ENCODE measurements at places on chromosomes 2 and 18. TPM values are rescaled to one million over a fixed set of nuclear protein-coding genes. Genes with fewer than 3 reads are reported as not detected.

Gene SPP2
- polyA plus RNA-seq: not detected

Gene EIF5B
- polyA plus RNA-seq: 2.8 TPM

Gene GNLY
- polyA plus RNA-seq: 20,506 TPM

Gene CD207
- polyA plus RNA-seq: 0.20 TPM

Gene L3MBTL4
- 3.9 TPM for polyA plus RNA-seq

Gene GALNT3
- 7.6 TPM for polyA plus RNA-seq

Gene CFC1
- polyA plus RNA-seq: not detected

Gene SRBD1
- 5.9 TPM for polyA plus RNA-seq

Gene PRSS56
- polyA plus RNA-seq: not detected

GRCh38 chr2:191555092-191555742 lies 122.7 kb upstream of the NABP1 start:
- peak; percentile 56 for DNase-seq
- no peak overlapping the region for H3K27ac ChIP-seq
- H3K27me3 ChIP-seq: peaks cover 10% of the 10 kb centered on the region
- H3K4me1 ChIP-seq: peaks cover 20% of the 10 kb centered on the region

- H3K4me3 ChIP-seq: no peak overlapping the region
- no peak for DNase-seq
- no peaks in the 10 kb centered on the region for H3K36me3 ChIP-seq
- H3K27me3 ChIP-seq: peaks cover 3% of the 10 kb centered on the region
Observed at GRCh38 chr2:33437815-33438214, 38.6 kb upstream of the RASGRP3 start.

- H3K36me3 ChIP-seq: no peaks in the 10 kb centered on the region
- no peak overlapping the region for H3K27ac ChIP-seq
- no peak overlapping the region for H3K4me3 ChIP-seq
- no peak for DNase-seq
- H3K4me1 ChIP-seq: no peaks in the 10 kb centered on the region
Observed at GRCh38 chr18:44464398-44465180, 216.1 kb upstream of the SETBP1 start.

- no peaks in the 10 kb centered on the region for H3K27me3 ChIP-seq
- H3K4me1 ChIP-seq: no peaks in the 10 kb centered on the region
- DNase-seq: peak; percentile 40
- H3K36me3 ChIP-seq: no peaks in the 10 kb centered on the region
- H3K4me3 ChIP-seq: no peak overlapping the region
Observed at GRCh38 chr2:162123806-162124758, 28.0 kb downstream of the GCG start.

GRCh38 chr2:220949466-220949865 lies 622.6 kb downstream of the EPHA4 start:
- no peak for DNase-seq
- H3K4me1 ChIP-seq: no peaks in the 10 kb centered on the region
- no peak overlapping the region for H3K27ac ChIP-seq

DNA sequence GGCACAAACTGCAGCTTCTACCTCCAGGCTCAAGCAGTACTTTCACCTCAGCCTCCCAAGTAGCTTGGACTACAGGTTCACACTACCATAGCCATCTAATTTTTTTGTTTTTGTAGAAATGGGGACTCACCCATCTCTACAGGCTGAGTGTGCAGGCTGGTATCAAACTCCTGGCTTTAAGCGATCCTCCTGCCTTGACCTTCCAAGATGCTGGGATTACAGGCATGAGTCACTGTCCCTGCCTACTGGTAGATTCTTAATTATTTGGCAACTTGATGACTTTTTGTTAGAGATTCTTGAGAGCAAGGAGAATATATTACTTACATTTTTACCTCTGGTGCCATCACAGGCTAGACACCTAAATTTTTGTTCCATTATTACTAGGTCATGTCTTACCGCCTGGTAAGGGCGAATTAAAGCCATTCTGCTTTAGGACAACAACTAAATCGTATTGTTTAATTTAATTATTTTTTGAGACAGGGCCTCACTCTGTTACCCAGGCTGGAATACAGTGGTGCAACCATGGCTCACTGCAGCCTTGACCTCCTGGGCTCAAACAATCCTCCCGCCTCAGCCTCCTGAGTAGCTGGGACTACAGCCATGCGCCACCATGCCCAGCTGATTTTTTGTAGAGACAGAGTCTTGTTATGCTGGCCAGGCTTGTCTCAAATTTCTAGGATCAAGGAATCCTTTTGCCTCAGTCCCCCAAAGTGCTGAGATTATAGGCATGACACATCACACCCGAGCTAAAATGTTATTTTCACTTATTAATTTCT lies 15.7 kb downstream of the DYNC1I2 start:
- H3K4me3 ChIP-seq: no peak overlapping the region
- peak overlapping the region; percentile 35 for H3K27ac ChIP-seq
- DNase-seq: no peak
- H3K36me3 ChIP-seq: peaks cover 1% of the 10 kb centered on the region

DNA sequence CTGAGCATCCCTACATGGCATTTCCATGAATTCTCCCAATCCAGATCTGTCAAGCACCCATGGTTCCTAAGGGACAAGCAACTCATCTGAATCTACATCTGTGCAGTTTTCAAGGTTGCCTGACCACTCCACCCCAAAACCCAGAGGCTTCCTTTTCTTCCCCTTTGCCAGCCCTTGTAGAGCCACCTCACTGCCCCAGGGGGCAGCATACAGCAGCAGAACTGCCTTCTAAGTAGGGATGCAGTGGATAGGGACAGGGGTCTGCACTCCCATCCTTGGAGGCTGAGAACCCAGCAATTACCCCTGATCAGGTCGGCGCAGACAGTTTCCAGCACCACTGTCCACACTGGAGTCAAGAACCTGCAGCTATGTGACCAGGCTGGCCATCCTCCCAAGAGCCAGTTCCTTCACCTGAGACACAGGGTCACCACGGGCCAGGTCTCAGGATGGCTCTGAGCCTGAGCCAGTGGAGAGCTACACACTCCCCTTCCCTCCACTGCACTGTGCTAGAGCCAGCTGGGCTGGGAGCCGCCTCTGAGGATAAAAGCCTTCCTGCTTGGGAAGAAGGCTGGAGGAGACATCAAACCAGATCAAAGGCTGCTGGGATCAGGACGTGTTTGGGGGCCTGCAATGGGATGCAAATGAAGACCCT lies 283.1 kb downstream of the CELF4 start:
- H3K4me1 ChIP-seq: no peaks in the 10 kb centered on the region
- H3K4me3 ChIP-seq: no peak overlapping the region
- no peaks in the 10 kb centered on the region for H3K36me3 ChIP-seq
- no peak overlapping the region for H3K27ac ChIP-seq

- DNase-seq: no peak
- H3K36me3 ChIP-seq: no peaks in the 10 kb centered on the region
- no peak overlapping the region for H3K27ac ChIP-seq
- H3K4me3 ChIP-seq: no peak overlapping the region
- H3K27me3 ChIP-seq: peaks cover 2% of the 10 kb centered on the region
Observed at GRCh38 chr2:86295066-86295465, 42.4 kb downstream of the REEP1 start.

DNA sequence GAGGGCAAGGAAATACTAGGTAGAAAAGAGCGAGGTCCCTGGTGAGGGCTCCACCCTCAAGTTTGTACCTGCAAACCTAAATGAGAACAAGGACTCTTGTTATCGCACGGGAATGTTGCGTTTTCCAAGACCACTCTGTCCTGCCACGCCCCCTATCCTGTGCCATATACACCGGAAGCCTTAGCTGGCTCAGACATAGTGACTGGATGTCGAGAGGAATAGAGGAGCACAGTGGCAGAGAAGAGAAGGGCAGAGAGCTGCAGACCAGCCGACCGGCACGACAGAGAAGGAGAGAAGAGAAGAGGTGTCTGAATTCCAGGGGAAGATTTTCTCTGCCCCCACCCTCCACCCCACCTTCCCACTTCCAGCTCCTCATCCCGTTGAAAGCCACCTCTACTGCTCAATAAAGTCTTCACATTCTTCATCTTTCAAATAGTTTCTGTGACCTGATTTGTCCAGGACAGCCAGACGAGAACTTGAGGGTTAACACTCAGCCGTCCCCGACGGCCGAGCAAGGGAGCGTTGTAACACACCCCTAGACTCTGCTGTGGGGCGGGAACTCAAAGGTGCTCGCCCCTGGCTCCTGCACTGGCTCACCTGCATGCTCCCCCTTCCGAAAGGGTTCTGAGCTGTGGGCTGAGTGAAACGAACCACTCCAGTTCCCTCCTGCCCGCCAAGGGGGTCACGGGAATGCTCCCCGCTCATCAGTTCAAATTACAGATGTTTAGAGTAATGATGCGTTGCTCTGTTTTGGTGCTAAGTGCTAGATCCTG lies 24.9 kb upstream of the COL3A1 start:
- no peak overlapping the region for H3K27ac ChIP-seq
- H3K4me3 ChIP-seq: no peak overlapping the region
- H3K4me1 ChIP-seq: no peaks in the 10 kb centered on the region
- no peak for DNase-seq
- H3K36me3 ChIP-seq: no peaks in the 10 kb centered on the region

GRCh38 chr2:106531676-106532214 lies 44.6 kb downstream of the CD8B2 start:
- no peak for DNase-seq
- H3K27ac ChIP-seq: no peak overlapping the region
- H3K4me1 ChIP-seq: no peaks in the 10 kb centered on the region
- H3K36me3 ChIP-seq: no peaks in the 10 kb centered on the region

DNA sequence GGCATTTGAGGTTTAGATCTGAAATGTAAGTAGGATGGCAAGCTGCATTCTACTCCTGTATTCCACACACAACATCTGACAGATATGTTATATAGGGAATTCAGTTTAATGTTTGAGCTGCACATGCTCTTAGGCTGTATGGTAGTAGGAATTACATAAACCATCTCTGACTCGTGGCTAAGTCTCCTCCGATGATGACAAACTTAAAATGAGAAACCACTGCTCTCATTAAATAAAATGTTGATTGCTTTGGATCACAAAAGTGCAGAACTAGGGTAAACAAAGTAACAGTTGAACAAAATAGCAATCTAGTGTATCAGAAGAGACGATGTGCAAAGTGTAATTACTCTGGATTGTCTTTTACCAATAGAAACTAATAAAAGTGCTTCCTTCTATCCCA lies 50.1 kb upstream of the WDR75 start:
- no peak overlapping the region for H3K27ac ChIP-seq
- no peaks in the 10 kb centered on the region for H3K4me1 ChIP-seq
- no peaks in the 10 kb centered on the region for H3K27me3 ChIP-seq
- no peaks in the 10 kb centered on the region for H3K36me3 ChIP-seq

- H3K4me3 ChIP-seq: no peak overlapping the region
- H3K36me3 ChIP-seq: no peaks in the 10 kb centered on the region
- peaks cover 2% of the 10 kb centered on the region for H3K27me3 ChIP-seq
- no peaks in the 10 kb centered on the region for H3K4me1 ChIP-seq
- DNase-seq: no peak
Observed at GRCh38 chr18:76161983-76162382, 333.1 kb downstream of the ZNF516 start.

GRCh38 chr18:72427721-72428120 lies 116.4 kb downstream of the CBLN2 start:
- no peak overlapping the region for H3K27ac ChIP-seq
- H3K36me3 ChIP-seq: peaks cover 3% of the 10 kb centered on the region
- H3K27me3 ChIP-seq: no peaks in the 10 kb centered on the region
- no peaks in the 10 kb centered on the region for H3K4me1 ChIP-seq
- no peak overlapping the region for H3K4me3 ChIP-seq

DNA sequence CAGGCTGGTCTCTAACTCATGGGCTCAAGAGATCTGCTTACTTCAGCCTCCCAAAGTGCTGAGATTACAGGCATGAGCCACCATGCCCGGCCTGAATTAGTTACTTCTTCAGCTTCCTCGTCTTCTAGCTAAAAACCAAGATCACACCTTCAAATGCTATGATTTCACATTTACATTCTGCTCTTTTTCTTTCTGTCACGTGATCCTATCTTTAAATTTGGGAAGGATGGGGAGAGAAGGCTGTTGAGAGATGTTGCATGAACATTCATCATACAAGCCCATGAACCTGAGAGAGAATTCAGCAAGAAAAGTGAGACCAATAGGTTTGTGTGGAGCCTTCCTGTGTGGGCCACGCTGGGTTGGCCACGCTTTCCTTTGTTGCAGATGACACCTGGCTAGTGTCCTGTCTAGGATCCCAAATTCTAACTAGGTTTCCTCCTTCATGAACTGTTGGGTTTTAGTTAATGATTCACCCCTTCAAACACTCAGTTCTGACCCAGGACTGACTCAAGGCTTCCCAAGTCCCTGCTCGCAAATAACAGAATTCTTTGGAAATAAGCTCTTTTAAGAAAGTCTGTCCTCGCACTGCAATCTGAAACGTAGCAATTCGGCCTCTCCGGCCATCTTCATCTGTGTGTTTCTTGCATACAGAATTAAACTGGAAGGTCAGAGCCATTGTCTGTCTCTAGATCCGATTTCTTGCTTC lies 57.3 kb upstream of the CREB1 start:
- H3K4me1 ChIP-seq: peaks cover 31% of the 10 kb centered on the region
- H3K36me3 ChIP-seq: no peaks in the 10 kb centered on the region
- no peak overlapping the region for H3K27ac ChIP-seq
- peaks cover 13% of the 10 kb centered on the region for H3K27me3 ChIP-seq

GRCh38 chr2:97910403-97911205 lies 85.1 kb downstream of the TMEM131 start:
- no peak overlapping the region for H3K27ac ChIP-seq
- no peak overlapping the region for H3K4me3 ChIP-seq
- peaks cover 8% of the 10 kb centered on the region for H3K36me3 ChIP-seq
- no peak for DNase-seq
- no peaks in the 10 kb centered on the region for H3K27me3 ChIP-seq
- H3K4me1 ChIP-seq: peaks cover 78% of the 10 kb centered on the region

DNA sequence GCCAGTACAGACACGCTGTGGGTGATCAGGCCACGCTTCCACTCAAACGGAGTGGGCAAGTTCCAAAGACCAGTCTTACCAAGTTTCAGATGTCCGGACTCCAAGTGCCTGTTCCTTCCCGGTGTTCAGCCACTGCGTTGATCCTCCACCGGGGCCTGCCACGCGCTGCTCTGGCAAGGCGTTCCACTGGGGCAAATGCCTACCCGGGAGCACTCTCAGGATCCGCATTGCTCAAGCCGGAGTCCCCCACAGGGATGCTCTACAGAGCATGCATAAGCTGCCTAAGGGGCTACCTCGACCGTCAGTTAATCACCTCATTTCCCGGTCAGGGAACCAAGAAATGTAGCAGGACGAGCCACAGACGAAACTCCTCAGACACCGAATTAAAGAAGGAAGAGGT lies 37.0 kb upstream of the CLASP1 start:
- peak overlapping the region; percentile 29 for H3K27ac ChIP-seq
- no peak overlapping the region for H3K4me3 ChIP-seq
- H3K36me3 ChIP-seq: peaks cover 10% of the 10 kb centered on the region

- no peak overlapping the region for H3K27ac ChIP-seq
- no peak for DNase-seq
- H3K4me1 ChIP-seq: no peaks in the 10 kb centered on the region
- H3K36me3 ChIP-seq: no peaks in the 10 kb centered on the region
- no peak overlapping the region for H3K4me3 ChIP-seq
Observed at GRCh38 chr18:42611134-42611533, 504.4 kb downstream of the RIT2 start.

GRCh38 chr18:63236406-63236805 lies 83.2 kb downstream of the BCL2 start:
- H3K4me1 ChIP-seq: peaks cover 24% of the 10 kb centered on the region
- peak overlapping the region; percentile 6 for H3K27ac ChIP-seq
- H3K4me3 ChIP-seq: no peak overlapping the region
- no peaks in the 10 kb centered on the region for H3K27me3 ChIP-seq
- DNase-seq: no peak

- no peaks in the 10 kb centered on the region for H3K27me3 ChIP-seq
- no peak overlapping the region for H3K27ac ChIP-seq
- H3K36me3 ChIP-seq: no peaks in the 10 kb centered on the region
- H3K4me3 ChIP-seq: no peak overlapping the region
- no peaks in the 10 kb centered on the region for H3K4me1 ChIP-seq
- DNase-seq: peak; percentile 7
Observed at GRCh38 chr2:235605312-235606003, 111.6 kb downstream of the AGAP1 start.
